ENCODE measurements at places on chromosomes 16 and 17.

DNA sequence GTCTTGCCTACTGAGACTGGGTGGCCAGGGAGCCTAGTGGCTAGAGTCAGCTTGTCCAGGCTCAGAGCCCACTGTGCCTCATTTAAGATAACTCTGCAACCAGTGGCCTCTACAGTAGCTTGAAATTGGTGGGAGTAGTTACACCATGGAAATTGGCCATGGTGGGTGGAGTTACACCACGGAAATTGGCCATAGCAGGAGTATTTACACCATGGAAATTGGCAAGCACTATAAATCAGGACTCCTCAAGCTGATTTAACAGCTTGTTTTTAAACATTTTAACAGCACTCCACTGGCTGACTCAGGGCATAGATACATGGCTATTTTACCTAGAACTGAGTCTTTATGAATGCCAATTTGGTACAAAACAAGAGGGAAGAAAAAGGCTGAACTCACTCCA lies 27.7 kb upstream of the AKTIP start:
- DNase-seq = no peak

- no peak for DNase-seq
Measured at GRCh38 chr17:962670-963069, 16.9 kb downstream of the NXN start.

DNA sequence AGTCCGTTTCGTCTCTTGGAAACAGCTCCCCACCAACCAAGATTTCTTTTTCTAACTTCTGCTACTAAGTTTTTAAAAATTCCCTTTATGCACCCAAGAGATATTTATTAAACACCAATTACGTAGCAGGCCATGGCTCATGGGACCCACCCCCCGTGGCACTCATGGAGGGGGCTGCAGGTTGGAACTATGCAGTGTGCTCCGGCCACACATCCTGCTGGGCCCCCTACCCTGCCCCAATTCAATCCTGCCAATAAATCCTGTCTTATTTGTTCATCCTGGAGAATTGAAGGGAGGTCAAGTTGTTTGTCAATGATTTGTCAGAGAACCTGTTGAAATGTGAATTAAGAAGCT lies 48.2 kb downstream of the IL21R start:
- no peak for DNase-seq

- no peak for DNase-seq
Measured at GRCh38 chr17:74970395-74970794, 2.2 kb downstream of the HID1 start.

DNA sequence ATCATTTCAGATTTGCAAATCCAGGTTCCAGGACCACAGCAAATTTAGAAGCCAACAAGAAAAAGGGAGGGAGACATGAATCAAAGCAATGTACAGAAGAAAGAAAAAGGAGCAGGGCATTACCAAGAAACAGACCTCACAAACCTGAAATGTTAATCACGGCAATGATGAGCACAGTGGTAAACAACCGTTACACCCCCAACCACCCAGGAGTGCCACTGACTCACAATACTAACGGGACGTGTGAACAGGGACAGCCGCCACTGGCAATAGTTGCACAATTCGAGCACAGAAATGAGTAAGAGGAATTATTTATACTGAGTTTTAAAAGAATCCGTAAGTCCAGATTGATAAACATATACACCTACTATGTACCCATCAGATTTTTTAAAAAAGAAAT lies 13.8 kb downstream of the USP22 start:
- DNase-seq = peak; percentile 42

DNA sequence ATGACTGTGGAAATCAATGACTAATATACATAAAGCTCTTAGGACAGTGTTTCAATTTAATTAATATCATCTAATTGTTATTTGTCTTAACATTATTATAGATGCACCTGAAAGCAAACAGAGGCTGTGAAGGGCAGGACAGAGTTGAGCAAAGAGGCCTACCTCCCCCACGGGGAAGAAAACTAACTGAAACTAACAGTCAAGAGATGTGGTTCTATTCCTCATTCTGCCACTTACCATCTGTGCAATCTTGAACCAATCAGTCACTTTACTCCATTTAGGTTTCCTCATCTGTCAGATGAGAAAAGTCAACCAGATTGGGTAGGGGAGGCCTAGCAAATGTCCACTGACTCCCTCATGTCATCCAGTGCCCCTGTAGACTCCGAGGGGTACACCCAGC lies 59.1 kb downstream of the C17orf67 start:
- DNase-seq = no peak

DNA sequence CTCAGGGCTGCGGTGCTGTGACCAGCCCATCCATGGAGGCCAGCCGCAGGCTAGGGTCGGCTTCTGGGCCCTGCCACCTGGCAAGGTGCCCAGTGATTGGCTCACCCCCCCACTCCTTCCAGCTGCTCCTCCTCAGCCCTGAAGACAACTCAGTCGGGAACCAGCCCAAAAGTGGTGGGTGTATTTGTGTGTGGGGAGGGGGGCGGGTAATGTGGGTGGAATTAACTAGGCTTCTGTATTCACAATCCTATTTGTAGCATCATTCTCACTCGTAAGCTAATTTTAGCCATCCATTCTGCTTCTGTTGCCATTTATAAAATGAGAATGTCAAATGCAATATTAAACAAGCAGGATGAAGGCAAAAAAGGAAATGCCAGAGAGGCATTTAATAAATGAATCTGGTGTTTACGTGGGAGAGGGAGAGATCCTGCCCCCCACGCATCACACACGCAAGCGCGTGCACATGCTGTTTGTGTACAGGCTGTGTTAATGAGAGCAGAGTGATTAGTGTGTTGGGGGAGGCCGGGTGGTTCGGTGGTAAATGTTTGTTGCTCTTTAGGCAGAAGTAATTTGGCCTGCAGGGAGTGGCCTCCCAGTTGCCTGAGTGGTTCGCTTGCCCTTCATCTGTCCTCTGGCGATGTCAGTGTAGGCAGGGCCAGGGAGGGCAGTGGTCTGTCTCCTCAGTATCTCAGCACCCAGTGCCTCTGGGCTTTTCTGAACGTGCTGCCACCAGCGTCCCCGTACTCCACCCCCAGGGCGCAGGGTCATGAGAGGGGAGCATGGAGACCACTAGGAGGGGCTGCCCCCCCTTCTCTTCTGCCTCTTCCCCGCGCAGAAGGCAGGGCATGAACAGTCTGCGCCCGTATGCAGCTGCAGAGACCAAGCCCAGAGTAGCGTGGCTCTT lies 140.1 kb downstream of the CCDC182 start:
- DNase-seq = peak; percentile 48

GRCh38 chr16:4272114-4272956 lies 488 bp downstream of the TFAP4 start:
- DNase-seq = peak; percentile 42

DNA sequence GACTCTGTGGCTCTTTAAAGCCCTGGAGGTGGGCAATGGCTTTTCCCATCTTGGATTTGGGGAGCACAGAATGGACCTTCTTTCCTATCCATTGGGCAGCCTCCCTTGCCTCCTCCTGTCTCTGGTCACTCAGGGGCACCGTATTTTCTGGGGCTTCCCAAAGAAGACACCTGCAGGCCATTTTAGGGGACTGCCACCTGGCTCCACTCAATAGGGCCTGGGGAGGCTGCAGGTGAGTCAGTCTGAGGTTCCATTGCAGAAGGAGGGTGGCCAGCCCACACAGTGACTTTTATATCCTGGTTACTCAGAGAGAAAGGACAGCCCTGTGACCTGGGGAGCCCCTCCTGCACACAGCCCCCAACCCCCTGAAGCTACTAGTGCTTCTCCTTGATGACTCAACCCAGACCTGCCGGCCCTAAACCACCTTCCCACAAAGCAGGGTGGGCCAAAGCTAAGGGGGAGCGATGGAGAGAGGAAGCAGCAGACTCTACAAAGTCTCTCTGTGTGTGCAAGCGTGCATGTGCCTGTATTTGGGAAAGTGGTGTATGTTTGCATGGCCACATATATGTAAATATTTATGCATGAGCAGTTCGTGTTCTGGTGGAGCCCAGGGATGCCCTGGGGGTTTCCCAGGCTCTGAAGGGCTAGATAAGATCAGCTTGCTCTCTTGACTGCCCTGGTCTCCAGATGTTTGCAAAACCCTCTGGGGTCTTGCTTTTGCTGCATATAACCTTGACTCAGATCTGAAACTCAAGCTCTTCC lies 5.0 kb downstream of the CX3CL1 start:
- DNase-seq = peak; percentile 81

DNA sequence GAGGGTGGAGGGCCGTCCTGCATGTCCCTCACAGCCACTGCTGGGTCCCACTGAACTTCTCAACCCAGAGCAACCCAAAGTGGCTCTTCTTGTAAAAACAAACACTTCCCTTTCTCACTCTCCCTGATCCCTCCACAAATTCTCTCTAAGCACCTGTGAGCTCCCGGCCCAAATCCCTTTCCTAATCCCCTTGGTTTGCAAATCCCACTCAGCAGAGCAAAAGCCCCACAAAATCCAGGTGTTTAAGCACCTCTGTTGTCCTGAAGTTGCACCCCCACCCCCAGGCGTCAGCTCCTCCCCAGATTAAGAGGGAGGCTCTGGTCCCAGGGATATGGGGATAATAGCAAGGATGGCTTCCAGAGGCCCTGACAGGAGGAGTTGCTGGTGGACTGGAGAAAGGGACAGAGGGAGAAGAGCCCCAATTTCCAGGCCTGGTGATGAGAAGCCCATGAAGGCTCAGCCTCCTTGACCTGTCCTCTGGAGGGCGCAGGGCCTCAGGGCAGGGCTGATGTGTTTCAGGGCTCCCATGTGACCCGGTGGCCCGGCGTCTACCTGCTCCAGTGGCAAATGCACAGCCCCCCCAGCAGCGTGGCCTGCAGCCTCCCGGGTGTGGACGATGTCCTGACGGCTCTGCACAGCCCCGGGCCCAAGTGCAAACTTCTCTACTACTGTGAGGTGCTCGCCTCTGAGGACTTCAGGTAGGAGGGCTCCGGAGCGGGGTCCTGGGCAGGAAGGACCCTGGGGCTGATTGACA lies 23.0 kb downstream of the NAGPA start:
- DNase-seq = no peak

- no peak for DNase-seq
Measured at GRCh38 chr17:30808785-30809286, 15.7 kb downstream of the CRLF3 start.

DNA sequence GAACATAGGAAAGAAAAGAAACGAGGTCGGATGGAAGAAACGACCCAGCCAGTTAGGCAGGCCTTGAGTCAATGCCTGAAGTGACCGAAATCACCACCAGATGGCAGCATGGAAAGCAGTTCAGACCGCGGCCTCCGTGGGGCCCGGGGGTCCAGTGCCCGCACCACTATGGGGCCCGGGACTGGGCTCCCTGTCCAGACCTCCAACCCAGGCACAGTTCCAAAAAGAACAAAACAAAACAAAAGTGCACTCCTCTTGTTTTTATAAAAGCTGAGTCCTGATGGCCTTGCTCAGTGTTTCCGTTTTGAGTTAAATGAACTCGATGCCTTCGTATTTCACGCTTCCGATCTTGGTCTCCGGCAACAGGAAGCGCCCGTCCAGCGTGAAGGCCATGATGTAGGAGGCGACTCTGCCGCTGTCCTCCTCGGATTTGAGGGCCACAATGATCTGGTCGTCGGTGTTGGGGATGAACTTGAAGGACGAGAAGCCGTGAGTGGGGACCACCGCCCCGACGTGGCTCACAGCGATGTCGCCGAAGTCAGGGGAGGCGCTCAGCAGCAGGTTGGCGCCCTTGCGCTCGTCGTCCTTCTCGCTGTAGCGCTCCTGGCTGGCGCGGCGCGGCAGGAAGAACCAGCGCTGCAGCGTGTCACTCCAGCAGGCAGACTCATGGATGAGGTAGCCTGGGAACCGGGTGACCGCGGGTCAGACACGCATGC lies 13.7 kb upstream of the LGALS3BP start:
- DNase-seq = peak; percentile 36

- DNase-seq = no peak
Measured at GRCh38 chr17:57282296-57282695, 26.0 kb downstream of the MSI2 start.

Data from kidney tubule cell (primary cell).